ENCODE measurements at places on chromosomes 7 and 10.

GRCh38 chr7:28956608-28957063, 1.5 kb downstream of the TRIL start:
- peak; percentile 88 for DNase-seq

DNA sequence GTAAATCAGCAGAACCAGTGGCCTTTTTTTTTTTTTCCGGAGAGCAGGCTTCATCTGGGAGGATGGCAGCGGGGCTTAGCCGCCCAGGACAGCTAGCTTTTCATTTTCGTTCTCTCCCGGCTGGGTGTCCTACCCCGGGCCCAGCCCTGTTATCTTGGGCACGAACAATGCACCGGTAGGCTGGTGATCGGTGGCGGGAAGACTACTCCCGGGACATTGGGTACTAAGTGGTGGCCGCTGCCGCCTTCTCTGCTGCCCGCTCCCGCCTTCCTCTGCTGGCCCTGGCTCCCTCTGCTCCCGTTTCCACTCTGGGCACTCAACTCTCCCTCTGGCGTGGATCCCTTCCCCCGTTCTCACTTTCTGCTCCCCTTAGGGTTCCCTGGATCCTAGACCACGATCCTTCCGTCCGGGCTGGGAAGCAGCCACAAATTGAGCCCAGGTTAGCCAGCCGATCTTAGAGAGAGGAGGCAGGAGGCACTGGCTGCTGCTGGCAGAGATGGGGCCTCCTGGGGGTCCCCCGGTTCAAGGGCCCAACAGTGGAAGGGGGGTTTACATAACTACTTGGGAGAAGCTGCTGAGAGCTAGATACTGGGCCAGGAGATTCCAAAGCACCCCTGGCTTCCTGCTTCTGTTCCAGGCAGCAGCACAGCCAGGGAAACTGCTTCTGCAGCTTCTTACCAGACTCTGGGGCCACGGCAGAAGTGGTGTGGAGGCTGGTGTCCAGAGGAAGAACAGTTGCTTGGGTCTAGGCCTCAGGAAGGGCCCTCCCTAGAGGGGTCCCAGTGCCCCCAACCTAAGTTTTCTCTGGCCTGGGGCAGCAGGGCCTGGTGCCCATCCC, 1.8 kb downstream of the TLX1 start:
- DNase-seq = no peak

GRCh38 chr7:44894888-44895580, 9.7 kb upstream of the PURB start:
- no peak for DNase-seq

DNA sequence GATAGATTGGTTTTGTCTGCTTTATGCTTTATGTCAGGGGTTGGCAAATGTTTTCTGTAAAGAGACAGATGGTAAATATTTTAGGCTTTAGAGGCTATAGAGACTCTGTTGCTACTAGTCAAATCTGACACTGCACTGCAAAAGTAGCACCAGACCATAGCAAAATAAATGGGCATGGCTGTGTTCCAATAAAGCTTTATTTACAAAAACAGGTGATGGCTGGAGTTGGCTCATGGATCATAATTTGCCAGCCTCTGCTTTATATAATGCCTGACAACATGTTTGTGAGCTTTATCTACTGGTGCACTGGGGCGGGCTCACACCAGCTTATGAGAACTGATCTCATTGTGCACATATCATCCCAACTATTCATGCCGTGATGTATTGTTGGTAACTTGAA, 120.1 kb downstream of the PLXDC2 start:
- no peak for DNase-seq

GRCh38 chr7:101370836-101371235, 8.2 kb downstream of the COL26A1 start:
- no peak for DNase-seq

DNA sequence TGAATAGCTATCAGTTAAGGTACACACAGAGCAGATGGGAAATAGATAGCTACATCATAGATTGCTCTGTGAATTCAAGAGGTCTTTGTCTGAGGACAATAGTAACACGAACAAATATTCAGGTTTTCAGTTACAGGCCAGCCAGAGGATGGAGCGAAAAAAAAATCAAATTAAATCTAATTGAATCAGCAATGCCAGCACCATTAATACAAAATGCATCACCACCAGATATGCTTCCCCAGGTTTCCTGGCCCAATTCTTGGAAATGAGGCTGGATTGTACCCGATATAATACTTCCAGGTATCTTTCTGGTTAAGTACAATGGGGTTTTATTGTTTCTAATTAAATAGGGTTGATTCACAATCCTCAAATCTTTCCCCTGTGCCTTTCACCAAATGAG, 975.8 kb upstream of the AUTS2 start:
- DNase-seq = no peak

All from WTC11 (cell line).